Fibroblast of mammary gland (primary cell): ENCODE measurements at places on chromosomes 11 and 22.

- DNase-seq, result no peak
Measured at GRCh38 chr11:62000539-62001446, 33.4 kb upstream of the FTH1 start.

GRCh38 chr22:40504285-40505249 is 132.0 kb downstream of the MRTFA start:
- DNase-seq, result no peak

DNA sequence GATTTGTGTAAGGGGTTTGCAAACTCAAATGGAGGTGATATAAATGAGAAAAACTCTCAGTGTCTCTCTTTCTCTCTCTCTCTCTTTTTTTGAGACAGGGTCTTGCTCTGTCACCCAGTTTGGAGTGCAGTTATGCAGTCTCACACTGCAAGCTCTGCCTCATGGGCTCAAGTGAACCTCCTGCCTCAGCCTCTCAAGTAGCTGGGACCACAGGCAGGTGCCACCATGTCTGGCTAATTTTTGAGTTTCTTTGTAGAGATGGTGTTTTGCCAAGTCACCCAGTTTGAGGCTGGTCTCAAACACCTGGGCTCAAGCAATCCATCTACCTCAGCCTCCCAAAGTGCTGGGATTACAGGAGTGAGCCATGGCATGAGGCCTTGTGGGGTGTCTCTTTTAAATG is 2.9 kb downstream of the BIRC3 start:
- DNase-seq, result no peak

- DNase-seq, result peak; percentile 60
Measured at GRCh38 chr11:64996710-64997380, at the start of gene BATF2. TSS of gene BATF2 (minus strand) at chr11:64996971. CDS start at chr11:64996914, 57 bp downstream.

DNA sequence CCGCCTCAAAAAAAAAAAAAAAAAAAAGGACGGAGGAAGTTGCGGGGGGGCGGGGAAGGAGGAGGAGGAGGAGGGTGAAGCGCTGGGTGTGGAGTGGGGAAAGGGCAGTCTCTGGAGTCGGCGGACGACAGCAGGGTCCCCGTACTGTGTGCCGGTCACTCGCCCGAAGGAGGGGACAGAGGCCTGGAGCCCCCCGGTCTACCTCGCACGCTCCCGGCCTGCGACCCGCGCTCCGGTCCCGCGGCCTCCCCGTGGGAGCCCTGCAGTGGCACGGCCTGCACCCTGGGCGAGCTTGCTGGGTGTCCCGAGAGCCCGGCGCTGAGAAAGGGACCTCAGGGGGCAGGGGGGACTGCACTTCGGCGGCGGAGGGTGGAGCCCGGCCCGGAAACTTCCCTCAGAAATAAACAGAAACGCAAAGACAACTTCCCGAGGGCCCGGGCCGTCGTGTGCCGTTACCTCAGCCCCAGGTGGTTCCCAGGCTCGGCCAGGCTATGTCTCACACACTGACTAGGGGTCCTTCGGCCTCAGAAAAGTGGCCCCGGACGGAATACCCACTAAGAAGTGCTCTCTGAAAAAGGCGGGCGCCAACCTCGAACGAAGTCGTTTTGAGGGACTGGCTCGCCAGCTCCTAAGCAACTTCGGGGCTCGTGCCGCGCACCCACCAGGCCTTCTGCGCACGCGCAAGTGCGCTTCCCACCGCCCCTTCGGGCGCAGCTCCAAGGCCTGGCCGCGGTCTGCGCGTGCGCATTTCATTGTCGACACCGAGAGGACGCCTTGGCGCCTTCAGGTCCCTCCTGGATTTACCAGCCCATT is at the start of gene MAJIN:
Gene MAJIN (minus strand): TSS at position 688 of the 813 bp plus-strand sequence. CDS start 12,703 bp downstream, outside the sequence.
- peak; percentile 63 for DNase-seq

- DNase-seq, result no peak
Measured at GRCh38 chr22:27913162-27913741, 5.8 kb downstream of the PITPNB start.

DNA sequence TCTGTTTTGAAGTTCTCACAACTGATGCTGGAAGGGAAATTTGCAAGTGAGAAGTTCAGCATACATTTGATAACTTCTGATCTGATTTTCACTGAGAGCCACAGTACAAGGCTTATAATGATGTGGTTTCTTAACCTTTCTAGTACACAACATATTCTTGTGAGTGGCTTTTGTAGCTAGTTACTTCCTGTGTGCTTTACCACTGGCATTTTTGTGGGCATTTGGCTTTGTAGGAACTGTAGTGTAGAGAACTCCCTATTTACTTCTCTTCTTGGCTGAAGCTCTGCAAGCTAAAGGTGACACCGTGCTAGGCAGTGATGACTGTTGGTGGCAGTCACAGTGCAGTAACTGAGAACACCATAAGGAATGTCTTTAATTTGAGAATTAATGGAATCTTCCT is 14.9 kb downstream of the USP47 start:
- DNase-seq, result no peak

GRCh38 chr11:24965748-24966147 is 468.9 kb downstream of the LUZP2 start:
- no peak for DNase-seq

DNA sequence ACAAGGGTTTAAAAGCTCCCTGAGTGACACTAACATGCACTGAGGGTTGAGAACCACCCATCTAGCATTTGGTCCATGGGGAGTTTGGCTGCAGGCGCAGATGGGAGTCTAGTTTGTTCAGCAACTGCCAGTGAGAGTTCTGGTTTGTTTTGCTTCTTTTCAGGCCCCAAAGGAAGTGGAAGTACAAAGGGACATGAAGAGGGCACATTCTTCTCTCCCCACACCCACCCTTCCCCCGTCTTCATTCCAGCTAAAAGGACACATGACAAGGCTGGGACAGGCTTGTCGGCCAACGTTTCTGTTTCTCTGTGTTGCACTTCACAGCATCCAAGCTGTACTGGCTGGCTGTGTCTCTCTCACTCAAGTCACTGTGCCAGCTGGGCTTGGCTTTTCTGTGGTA is 8.2 kb upstream of the ENDOD1 start:
- no peak for DNase-seq

- DNase-seq, result no peak
Measured at GRCh38 chr22:23997092-23997491, 8.2 kb downstream of the GSTT4 start.
